Gastroesophageal sphincter (tissue), 4 donors: ENCODE measurements at places on chromosomes 16 and 17.

DNA sequence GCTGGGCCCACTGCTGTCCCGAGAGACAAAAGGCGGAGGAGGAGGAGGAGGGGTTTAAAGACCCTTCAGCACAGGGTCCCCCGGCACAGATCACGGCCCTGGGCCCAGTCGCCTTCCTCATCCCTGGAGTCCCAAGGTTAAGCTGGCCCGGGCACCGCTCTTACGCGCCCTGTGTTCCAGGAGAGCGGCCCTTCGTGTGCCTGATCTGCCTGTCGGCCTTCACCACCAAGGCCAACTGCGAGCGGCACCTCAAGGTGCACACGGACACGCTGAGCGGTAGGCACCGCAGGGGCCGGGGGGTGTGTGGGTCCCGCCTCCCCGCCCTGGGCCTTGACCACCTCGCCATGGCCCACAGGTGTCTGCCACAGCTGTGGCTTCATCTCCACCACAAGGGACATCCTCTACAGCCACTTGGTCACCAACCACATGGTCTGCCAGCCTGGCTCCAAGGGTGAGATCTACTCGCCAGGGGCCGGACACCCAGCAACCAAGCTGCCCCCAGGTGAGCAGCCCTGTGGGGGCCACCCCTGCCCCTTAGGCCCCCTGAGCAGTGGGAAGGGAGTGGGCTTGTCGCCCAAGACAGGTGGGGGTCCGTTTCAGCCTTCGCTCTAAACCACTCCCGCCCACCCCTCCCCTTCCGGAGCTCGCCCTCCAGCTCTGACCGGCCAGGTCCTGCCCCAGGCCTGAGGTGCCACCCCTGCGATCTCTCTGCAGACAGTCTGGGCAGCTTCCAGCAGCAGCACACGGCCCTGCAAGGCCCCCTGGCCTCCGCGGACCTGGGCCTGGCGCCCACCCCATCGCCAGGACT is 37.6 kb upstream of the ZC3H18 start:
- no peak for ATAC-seq

DNA sequence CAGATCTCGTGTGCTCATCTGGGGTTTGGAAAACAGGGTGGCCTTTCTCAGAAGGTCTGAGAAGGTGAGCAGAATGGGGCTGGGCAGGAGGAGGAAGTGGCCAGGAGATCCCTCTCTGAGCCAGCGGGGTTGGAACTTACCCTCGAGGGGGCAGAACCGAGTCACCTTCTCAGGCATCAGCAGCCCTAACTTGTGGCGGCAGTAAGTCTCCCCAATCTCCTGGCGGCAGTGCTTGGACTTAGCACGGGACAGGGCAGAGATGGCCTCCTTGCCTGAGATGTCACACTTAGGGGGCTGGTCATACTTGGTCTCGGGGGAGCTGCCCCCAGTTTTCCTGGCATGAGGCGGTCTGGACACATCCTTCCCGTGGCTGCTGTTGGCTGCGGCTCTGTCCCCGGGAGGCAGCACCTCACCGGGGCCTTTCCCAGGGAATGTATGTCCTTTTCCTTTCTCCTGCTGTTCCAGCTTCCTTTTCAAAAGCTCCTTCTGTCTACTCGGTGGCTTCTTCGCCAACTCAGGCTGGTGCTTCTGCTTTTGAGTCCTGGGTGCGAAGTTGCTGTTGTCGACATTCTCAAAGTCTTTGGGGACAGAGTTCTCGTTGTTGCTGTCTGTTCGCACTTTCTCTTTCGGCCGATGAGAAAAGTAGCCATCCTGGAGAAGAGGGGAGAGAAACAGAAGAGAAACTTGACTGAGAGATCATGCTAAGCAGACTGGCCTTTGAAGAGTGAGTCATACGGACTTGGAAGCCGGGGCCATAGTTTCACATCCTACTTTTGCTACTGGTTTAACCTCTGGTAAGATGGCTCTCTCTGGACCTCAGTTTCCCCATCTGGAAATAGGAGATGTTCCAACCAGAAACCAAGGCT is 211.7 kb downstream of the XYLT1 start:
- ATAC-seq = peak; percentile 25

- ATAC-seq = no peak
Observed at GRCh38 chr16:9644258-9644657, 538.0 kb downstream of the GRIN2A start.

- no peak for ATAC-seq
Observed at GRCh38 chr16:19697756-19698318, 20.2 kb downstream of the KNOP1 start.

DNA sequence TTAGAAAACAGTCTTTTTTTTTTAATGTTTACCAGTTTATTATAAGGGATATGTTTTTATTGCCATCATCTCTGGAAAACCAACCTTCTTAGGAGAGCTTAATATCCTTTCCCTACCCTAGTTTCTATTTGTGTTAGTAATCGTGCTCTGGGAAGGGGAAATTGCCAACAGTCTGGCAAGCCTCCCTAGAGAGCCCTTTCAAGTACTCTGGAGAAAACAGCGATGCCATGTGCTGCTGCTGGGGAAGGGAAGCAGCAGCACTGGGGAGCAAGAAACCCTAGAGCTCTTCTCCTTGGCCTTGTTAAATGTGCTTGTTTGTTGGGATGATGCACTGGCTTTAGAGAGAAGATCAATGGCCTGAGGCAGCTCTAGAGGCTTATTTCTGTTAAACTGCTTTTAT is 10.3 kb downstream of the RETREG3 start:
- ATAC-seq = no peak

GRCh38 chr16:84768808-84769197 is 51.0 kb upstream of the CRISPLD2 start:
- no peak for ATAC-seq

- no peak for ATAC-seq
Observed at GRCh38 chr16:66344533-66345145, 21.9 kb upstream of the CDH5 start.

- no peak for ATAC-seq
Observed at GRCh38 chr17:9821921-9822320, at the start of gene GSG1L2. Gene GSG1L2 (minus strand): TSS chr17:9822079. CDS start chr17:9822071, 8 bp downstream.

GRCh38 chr17:46039592-46040186 is 40.6 kb downstream of the STH start:
- ATAC-seq = no peak
